EH (cell line): ENCODE measurements at places on chromosomes 1 and 21.

- peak; percentile 6 for DNase-seq
Observed at GRCh38 chr1:175376194-175376593, 183.6 kb upstream of the KIAA0040 start.

- DNase-seq, result no peak
Observed at GRCh38 chr1:6653436-6654290, 29.0 kb downstream of the THAP3 start.

DNA sequence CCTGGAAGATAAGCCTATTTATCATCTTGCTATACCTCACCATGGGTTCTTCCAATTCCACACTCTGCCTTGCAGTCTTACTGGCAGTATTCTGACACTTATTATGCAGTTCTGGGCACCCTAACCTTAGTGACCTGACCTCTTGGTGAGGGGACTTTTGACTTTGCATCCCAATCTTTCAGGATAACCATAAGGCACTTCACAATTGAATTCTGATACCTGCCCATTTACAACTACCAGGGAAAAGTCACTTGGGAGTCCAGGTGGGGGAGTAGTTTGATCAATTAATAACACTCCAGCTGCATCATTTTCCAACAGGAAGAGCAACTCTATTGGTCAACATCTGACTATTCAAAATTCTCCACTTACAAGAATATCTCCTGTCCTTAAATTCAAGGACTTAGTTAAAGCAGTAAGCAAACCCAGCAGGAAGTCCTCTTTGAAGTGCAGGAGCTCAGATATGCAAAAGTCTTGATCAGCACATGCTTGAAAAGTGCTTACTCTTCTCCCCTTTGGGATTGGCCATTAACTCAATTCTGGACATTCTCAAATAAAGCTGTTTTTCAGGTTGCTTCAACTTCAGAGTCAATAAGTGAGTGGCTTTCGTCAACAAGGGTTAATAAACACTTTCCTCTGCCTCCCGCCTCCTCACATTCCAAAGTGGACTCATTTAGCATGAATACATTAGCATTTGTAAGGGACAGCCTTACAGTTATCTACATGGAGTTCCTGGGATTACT lies 177.4 kb upstream of the NRIP1 start:
- DNase-seq, result no peak

DNA sequence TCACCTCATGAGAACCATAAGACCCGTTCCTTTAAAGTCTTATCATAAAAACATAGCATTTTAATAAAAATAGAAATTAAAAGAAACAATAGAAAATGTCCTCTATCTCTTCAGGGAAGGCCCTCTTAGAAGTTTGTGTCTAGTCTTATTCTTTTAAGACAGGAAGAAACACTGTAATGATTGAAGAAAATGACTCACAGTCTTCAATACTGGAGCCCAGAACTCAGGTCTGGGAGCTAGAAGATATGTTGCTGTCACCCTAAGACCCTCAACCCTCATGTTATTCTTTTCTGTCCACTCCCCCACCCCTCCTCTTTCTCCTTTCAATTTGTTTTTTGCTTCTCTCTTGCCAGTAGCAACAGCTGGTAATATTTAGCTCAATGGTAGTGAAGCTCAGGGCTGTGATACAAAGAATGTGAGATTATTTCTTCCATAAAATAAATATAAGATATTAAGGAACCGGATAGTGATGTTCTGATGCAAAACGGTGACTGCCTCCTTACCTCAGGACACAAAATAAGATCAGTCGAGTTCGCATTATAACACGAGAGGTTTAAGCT lies 12.0 kb downstream of the DUSP10 start:
- no peak for DNase-seq

DNA sequence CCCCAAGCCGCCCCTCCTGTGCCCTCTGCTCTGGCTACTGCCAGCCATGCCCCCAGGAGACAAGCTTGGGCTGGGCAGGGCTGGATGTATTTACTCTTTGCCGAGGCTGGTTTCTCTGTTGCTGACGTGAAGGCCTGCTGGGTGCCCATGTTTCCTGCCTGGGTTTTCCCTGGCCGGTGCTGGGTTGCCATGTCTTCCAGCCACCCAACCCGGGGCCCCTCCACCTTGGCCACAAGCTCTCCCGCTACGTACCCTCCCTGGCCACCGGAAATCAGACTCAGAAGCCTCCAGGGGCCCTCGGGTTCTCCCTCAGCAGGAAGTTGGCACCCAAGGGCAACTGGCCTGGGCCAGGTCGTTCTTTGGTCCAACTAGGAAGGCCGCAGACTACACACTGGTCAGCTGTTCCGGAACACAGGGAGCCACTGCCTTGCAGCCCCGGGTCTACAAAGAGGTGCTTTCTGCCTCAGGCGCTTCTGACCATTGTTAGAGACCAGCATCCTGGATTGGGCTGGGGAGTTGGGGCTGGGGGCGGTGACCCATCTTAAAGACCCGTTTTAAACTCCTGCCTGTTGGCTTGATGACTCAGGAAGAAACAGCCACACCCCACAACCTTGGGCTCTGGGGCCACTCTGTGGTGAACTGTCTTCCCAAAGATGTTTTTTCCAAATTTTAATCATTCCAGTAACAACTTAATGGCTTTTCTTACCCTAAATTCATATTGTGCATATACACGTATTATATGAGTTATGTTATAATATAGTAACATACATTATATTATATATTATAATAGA lies 71.2 kb upstream of the RUNX3 start:
- no peak for DNase-seq

- DNase-seq, result peak; percentile 2
Observed at GRCh38 chr1:106831511-106831910, 225.0 kb upstream of the PRMT6 start.

- DNase-seq, result peak; percentile 7
Observed at GRCh38 chr1:219927956-219928790, at the start of gene SLC30A10. Gene SLC30A10 (minus strand): TSS chr1:219928557. CDS start chr1:219928440, 117 bp downstream.

- DNase-seq, result no peak
Observed at GRCh38 chr1:81237473-81238089, 563.2 kb upstream of the ADGRL2 start.

DNA sequence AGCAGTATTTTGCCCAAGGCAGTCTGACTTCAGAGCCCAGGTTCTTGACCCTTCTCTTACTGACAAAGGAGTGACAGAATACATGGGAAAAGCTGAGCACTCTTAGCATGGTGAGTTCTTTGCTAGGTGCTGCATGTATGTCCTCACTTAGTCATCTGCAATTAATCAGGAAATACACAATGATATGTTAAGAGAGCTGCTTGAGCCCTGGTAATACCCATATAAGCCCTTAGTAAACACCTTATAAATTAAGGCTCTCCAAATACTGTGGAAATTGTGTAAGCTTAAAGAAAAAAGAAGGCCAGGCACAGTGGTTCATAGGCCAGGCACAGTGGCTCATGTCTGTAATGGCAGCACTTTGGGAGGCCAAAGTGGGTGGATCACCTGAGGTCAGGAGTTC lies 14.0 kb upstream of the TMEM81 start:
- DNase-seq, result no peak

GRCh38 chr1:85494904-85495266 lies 29.9 kb upstream of the DDAH1 start:
- DNase-seq, result peak; percentile 45

- no peak for DNase-seq
Observed at GRCh38 chr1:200290010-200290685, 119.7 kb downstream of the ZNF281 start.

- DNase-seq, result peak; percentile 31
Observed at GRCh38 chr1:200979574-200980451, 43.7 kb downstream of the KIF21B start.

DNA sequence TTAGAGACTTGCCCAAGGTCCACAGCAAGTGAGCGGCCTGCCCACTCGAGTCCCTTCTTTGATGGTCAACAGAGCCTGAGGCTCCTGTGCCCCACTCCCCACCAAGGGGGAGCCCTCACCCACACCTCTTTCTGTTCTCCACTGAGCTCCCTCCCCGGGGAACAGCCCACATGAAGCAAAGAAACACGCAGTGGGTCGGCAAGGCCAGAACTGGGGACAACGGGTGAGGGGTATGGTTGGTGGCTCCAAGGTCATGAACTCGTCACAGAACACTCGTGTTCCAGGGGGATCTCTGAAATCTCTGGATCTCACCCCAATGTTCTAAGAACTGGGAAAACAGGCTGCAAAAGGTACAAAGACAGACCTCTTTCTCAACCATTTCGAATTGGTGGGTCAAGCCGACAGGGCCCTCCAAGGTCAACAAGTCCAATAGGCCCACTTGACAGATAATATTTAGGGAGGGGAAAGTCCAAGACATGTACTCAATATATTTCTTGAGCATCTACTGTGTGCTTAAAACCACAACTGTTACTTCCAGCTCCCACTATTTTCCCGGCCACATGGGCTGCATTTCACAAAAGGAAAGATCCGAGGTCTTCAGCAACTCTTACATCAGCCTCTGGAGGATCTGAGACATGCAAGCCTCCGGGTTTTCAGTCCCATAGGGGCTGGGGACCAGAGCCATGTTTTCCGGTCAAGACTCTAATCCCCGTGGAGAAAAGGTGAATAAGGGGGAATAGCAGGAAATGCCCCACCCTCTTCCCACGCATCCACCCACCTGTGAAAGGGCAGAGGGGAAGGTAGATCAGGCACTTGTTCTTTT lies 1.1 kb upstream of the RAP1GAP start:
- DNase-seq, result no peak

DNA sequence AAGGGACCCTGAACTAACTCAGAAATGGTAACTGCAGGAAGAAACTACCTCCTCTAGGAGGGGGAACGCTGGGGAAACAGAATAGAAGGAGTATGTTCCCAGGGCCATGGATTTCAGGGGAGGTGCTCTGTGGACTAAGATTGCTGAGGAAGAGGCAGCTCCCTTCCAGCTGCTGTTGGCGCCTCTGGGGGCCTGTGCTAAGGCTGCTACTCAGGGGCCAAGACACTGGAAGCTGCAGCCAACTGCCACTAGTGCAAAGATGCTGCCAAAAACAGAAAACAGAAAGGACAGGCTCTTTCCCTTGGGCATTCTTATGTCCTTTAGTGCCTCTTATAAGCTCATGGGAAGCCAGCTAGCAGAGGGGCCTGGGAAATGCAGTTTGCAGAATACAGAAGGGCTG lies 58.0 kb upstream of the SGIP1 start:
- DNase-seq, result no peak

- DNase-seq, result peak; percentile 45
Observed at GRCh38 chr1:236281198-236281653, 532 bp downstream of the ERO1B start.

- DNase-seq, result no peak
Observed at GRCh38 chr1:156862997-156863599, 2.4 kb downstream of the NTRK1 start.

- no peak for DNase-seq
Observed at GRCh38 chr1:110307239-110307974, 31.8 kb upstream of the RBM15 start.

DNA sequence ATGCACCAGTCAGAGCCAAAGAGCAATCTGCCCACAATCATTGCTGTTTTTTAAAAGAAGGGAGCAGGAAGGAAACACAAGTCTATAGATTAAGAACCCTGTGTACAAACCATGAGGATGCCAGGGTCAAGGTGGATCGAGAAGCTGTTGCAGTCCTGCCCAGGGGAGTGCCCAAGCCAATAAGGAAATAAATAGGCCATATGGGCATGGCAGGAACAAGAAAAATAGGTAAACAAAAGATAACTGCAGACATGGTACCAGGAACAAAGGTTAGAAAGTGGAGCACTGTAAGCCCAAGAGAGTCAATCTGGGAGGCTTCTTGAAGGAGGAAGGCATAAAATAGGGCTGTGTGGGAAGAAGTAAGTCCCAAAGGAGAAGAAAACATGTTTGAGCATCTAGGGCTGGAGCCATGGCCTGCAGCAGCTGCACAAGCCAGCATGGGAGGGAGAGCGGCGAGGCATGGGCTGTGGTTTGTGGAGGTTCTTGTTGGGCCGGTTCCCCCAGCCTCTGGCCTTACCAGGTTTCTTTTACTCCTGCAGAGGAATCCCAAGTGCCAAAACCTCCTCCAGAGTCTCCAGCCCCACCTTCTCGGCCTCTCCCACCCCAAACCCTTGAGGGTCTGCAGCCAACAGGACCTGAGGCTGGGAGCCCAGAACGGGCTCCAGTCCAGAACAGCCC lies 13.6 kb downstream of the INAVA start:
- no peak for DNase-seq

GRCh38 chr1:63669151-63669961 lies 76.1 kb downstream of the PGM1 start:
- DNase-seq, result no peak

- DNase-seq, result peak; percentile 44
Observed at GRCh38 chr1:205229399-205229871, 1.7 kb downstream of the TMCC2 start.

DNA sequence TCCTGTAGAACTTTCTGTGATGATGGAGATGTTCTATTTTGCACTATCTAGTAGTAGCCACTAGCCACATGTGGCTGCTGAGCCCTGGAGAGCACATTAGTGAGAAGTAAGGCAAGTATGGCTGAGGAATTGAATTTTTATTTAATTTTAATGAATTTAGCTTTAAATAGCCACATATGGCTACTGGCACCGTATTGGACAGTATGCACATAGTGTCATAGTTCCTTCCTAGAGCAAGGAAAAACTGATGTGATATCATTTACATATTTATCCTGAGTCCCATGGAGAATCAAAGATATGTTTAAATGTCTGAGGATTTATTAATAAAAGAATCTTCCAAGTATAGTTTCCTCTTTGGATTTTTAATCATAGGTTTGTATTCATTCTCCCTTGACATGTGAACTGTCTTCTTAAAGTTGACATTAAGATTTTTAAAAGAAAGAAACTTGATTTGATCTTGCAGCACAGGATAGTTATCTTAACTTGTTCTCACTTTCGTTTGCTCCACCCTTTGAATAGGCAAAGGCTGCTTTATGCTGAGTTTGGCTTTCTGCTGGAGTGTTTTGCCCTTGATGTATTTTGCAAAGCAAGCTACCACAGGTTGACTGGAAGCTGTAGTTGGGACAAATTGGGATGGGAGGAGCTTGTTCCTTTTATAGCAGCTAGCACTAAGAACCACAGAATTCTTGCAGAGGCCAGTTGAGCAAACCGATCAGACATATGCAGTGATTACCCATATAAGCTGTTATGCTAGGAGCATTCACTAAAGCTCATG lies 129.7 kb downstream of the VPS13D start:
- DNase-seq, result peak; percentile 23

GRCh38 chr1:167121375-167122120 lies 27.7 kb downstream of the STYXL2 start:
- DNase-seq, result peak; percentile 42

- peak; percentile 9 for DNase-seq
Observed at GRCh38 chr1:222777977-222778376, 36.9 kb upstream of the DISP1 start.

DNA sequence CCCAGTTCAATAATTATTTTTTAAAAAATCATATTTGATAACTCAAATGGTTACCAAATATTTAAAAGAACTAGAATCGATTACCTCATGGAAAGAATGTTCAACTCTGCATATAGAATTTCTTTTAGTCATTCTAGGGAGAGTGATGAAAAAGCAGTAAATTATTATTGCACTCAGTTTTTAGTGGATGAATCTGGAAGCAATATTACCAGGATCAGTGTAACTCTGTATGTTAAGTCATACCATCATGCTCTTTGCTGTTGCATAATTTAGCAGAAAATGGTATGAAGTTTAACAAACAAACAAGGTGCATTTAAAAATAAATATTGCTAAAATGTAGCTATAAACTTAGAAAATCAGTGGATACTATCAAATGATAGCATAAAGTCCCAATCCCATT lies 46.1 kb upstream of the ARHGAP29 start:
- DNase-seq, result no peak
